ENCODE measurements at places on chromosomes 3 and 15.

- DNase-seq: no peak
Measured at GRCh38 chr15:71885390-71885789, 75.0 kb downstream of the NR2E3 start.

DNA sequence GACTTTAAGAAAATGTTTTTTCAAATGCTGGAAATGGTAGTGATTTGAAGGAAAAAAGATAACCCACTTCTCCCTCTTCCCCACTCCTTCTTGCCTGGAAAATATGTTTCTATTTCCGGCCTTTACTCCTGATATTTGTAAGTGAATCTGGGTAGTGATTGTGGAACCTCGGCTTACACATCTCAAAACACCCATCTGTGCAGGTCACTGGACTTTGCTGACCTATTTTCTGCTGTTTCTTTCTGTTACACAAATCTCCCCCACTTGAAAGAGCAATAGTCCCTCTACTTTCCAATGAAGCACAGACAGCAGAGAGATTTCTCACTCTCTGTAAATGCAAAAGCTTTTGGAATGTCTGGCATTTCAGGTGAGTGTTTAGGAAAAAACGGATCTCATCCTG is 76.9 kb upstream of the ICE2 start:
- no peak for DNase-seq

DNA sequence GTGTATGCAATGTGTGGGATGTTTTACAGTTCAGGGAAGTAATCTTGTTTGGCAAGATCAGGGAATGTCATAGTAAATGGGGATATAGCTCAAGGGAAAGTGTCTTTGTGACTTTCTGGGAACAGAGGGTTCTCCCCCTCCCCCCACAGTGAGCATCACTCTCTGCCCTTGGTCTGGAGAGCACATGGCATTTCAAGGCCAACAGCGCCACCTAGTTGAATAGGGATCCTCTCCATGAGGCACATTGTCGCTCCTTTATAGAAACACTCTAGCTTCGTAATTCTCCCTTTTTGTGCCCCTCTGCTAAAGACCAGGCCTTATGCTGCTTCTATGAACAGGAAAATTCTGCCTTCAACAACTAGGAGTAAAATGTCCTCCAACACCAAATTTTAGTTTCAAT is 37.1 kb upstream of the ARNT2 start:
- peak; percentile 72 for DNase-seq

- no peak for DNase-seq
Measured at GRCh38 chr15:38455092-38455491, 1.2 kb downstream of the FAM98B start.

GRCh38 chr3:143243686-143244085 is 124.1 kb downstream of the CHST2 start:
- no peak for DNase-seq

- peak; percentile 10 for DNase-seq
Measured at GRCh38 chr3:37715358-37715757, 146.3 kb upstream of the CTDSPL start.

DNA sequence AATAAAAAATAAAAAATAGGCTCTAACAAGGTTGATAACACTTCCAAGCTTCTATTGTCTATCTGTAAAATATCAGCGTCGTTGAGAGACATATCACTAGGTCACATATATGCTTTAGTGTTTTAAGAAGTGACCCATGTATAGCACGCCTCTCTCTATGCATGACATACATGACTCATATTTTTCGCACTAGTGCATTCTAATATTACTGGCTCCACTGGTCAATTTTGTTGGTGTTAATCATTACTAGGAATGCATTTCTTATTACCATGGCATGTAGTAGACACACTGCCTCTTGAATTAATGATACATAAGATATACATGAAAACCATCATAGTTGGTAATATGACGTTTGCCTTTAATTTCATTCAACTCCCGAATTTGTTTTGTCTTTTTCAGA is 203.1 kb downstream of the CHL1 start:
- DNase-seq: no peak

GRCh38 chr3:134428401-134428800 is 54.2 kb upstream of the AMOTL2 start:
- DNase-seq: no peak

GRCh38 chr3:36650271-36650671 is 114.1 kb downstream of the DCLK3 start:
- no peak for DNase-seq

GRCh38 chr3:119677641-119677934 is 382 bp upstream of the COX17 start:
- no peak for DNase-seq

GRCh38 chr3:38960953-38961622 is 90.7 kb downstream of the SCN11A start:
- peak; percentile 20 for DNase-seq

DNA sequence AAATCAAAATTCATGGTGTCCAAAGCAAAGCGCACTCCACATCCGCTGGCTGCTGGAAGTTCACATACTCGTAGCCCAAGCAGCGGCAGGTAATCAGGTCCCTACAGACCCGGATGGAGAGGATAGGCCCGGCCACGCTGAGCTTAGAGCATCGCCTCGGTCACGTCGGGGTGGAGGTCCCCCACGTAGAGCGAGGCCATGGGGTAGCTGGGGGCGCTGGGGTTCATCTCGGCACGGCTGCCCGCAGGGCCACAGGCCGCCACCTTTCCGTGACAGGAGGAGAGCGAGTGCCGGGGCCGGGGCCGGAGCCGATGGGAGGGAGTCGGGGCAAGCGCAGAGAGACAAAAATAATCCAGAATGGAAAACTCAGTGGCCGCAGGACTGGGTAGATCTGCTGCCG is 16.1 kb upstream of the STRIT1 start:
- DNase-seq: no peak

- DNase-seq: no peak
Measured at GRCh38 chr3:140086642-140087041, 151.7 kb downstream of the CLSTN2 start.

GRCh38 chr3:25291481-25291905 is 136.6 kb upstream of the RARB start:
- no peak for DNase-seq

GRCh38 chr15:74184582-74185091 is 11.1 kb downstream of the ISLR start:
- DNase-seq: no peak

- DNase-seq: peak; percentile 40
Measured at GRCh38 chr3:38655708-38656300, 6.3 kb upstream of the SCN5A start.

DNA sequence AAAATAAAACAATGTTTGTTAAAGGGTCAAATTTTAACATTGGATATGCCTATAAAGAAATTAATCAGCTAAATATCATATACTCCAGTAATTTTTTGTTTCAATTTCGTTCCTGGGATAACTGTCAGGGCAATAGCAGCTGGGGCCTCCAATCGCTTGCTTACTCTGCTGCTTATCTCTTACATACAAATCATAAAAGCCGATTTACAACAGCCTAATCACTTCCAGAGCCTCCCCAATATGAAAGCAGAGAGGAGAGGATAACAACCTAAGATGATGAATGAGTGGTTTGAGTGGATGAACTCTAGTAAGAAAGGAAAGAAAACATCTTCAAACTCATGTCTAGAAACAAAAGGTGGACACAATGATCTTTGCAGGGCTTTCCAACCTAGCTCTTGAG is 80.7 kb upstream of the PSMD6 start:
- no peak for DNase-seq

DNA sequence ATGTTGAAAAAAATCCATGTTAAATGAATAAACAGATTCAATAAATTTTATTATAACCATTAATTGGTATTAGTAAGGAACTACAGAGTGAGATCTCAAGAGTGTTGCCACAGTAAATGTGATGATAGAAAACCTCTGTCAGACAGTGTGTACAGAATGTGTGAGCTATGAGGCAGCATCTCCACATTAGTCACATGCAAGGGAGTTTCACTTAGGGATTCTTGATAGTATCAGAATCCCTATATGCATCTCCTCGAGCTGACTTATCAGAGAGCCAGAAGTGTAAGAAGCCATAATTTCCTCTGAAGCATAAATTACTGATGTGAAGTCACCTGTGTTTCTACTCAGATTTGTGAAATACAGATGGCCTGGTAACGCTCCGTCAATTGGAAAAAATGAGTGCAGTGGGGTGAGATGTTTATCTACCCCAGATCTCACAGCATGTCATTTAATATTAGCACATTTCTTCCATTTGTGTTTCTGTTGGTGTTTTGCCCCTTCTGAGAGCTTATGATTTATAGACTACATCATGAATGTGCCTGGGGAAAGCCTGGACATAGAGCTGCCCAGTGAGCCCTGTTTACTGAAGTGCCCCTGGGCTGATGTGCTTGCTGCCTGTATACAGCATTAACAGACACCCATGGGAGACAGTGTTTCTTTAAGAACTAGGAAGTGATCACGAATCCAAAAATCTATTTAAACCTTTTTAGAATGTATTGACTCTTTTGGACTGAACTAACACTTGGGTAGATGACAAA is 262.4 kb downstream of the CPNE4 start:
- DNase-seq: peak; percentile 29

GRCh38 chr3:146493761-146494160 is 24.4 kb upstream of the PLSCR2 start:
- DNase-seq: no peak

DNA sequence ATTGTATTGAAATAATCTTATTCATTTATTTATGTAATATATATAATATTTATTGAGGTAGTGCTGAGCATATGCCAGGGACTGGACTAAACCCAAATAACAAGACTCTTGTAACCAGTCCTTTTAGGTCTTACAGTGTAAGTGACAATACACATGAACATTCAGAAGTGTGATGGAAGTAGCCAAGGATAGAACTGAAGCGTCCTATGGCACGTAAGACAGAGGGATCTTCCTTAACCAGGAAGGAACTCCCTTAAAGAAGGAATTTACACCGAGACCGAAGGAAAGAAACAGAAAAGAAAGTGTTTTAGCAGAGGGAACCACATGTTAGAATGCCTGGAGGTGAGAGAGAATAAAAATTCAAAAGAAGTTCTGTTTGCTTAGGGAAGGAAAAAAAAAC is 23.6 kb upstream of the CLDN1 start:
- no peak for DNase-seq

DNA sequence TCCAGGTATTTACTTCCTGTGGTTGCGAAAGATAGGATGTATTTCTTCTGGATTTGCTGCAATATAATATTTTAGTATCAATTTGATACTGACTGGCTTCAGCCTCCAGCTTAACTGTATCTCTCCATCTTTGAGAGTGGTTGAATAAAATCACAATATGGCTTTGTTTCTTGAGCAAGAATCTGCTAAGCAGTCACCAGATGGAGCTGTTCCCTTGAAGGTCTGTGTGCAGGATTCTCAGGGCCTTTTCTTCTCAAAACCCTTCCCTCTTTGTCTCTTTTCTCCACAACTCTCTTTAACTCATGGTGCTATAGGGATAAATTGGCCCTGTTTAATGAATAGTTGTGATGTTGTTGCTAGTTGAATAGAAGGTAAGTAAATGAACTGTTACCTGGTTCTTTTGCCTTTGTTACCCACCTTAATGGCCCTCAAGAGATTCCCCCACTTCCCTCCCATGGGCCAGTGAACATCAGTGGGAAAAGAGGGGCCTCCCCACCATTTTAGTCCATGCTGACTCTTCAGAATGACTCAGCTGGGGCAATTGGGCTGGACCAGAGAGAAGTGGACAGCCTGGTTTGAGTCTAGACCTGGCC is 34.8 kb upstream of the RAB6B start:
- peak; percentile 51 for DNase-seq

- DNase-seq: no peak
Measured at GRCh38 chr3:113218011-113218680, 6.8 kb downstream of the BOC start.

GRCh38 chr3:46682974-46683373 is 10.5 kb downstream of the ALS2CL start:
- no peak for DNase-seq

GRCh38 chr15:55282284-55282833 is 7.3 kb downstream of the RAB27A start:
- DNase-seq: no peak

DNA sequence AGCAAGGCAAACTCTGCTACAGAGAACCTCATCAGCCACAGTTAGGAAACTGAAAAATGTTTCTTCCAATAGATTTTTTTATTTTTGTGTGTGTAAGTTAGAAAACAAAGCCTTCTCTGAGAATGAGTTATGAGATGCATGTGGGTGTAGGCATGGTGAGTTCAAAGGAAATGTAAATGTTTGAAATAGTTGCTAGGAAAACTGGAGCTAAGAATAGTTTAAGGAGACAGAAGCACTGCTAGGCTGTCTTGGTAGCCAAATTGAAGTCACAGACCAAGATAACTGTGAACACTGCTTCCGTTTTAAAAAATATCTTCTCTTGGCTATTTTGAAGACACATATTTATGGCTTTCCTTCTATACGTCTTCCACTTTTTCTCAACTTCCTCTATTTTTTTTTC is 1501.2 kb upstream of the CADM2 start:
- no peak for DNase-seq

DNA sequence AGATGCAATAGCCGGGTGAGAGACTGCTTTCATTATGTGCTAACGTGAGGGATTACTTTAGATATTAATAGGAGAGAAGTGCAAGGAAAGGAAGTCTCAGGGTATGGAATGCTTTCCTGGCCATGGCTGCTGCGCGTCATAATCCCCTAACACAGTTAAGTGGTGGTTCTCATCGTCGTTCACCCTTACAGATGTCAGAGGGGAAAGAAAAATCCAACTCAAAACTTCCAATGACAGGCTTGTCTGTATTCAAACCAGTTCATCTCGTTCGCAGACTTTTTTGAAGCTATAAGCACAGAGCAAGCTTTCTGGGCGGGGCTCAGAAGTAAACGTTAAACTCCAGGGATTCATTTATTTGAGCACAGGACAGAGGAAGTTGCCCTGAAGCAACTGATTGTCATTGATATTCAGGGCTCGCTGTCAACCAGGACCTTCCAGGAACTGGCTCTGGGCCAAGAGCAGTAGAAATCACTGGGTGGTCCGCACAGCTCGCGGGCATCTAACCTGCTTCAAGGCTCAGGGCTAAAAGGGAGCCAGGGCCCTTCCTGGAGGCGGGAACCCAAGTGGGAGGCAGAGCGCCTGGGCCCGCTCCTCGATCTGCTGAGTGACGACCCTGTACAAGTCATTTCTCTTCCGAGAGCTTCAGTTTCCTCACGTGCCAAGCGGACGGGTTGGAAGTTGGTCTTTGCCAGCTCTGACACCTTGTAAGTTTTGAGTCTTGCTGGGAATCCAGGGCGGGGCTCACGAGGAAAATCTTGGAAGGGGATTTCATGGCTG is 1.1 kb upstream of the LPP start:
- peak; percentile 52 for DNase-seq

DNA sequence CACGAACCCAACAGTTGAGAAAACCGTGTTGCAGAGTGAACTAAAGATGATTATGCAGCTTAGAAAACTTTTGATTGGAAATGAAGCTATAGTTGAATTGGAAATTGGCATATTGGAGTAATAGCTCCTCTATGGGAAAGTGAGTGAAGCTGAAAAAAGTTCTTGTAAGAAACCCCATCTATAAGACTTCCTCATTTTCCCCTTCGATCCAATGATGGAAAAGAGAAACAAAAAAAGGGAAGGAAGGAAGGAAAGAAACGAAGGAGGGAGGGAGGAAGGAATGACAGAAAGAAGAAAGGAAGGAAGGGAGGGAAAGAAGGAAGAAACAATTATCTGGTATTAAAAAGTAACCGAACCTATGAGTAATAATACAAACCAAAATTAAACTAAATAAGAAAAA is 791.8 kb upstream of the NR2F2 start:
- no peak for DNase-seq

GRCh38 chr3:65995515-65995914 is 43.2 kb downstream of the MAGI1 start:
- DNase-seq: no peak

GRCh38 chr3:122727766-122728165 is 47.1 kb downstream of the PARP14 start:
- DNase-seq: no peak

All from BE2C (cell line).